Caco-2 (cell line): ENCODE measurements at places on chromosomes 12 and 14.

GRCh38 chr14:57578801-57579200 is 85.1 kb upstream of the CCDC198 start:
- DNase-seq, result no peak

DNA sequence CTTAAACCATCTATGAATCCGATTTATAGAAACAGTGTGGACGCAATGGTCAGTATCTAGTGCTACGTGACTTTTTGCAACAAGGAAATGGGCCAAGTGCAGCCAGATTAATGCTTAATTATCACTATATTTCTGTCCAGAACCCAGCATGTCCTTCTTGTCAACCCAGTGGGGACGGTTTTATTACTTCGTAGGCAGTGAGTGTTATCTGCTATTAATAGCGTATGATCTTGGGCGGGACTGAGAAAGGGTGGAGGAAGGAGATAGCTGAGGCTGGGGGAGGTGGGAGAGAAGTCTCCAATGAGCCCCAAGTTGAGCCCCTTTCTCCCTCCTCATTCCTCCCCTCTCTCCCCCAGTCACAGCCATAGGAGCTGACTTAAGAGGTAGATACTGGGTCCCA is 59.7 kb upstream of the FAM222A start:
- DNase-seq, result no peak

DNA sequence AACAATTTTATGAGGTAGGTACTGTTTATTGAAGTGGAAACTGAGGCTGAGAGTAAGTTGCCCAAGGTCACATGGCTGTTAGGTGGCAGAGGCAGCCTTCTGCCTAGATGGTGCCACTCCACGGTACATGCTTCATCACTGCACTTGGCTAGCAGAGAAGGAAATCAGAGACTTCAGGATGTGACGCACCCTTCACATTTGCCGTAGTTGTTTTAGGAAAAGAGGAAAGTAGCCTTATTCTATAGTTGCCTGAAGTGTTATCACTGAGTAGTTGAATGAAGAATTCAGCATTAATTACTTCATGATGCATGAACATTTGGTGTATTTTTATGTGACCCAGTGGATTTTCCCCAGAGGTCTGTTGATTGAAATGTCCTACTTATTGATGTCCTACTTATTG is 55.7 kb downstream of the ERC1 start:
- DNase-seq, result no peak

DNA sequence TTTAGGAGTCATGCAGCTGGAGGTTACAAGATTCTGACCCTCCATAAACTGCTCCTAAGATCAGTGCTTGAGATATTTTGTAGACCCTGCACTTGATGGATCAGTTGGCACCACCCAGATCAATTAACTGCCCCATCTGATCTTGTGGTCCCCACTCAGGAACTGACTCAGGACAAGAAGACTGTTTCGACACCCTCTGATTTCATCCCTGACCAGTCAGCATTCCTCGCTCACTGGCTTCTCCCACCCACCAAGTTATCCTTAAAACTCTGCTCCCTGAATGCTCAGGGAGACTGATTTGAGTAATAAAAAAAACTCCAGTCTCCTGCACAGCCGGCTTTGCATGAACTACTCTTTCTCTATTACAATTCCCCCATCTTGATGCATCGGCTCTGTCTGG is 360.2 kb downstream of the GALC start:
- DNase-seq, result no peak

GRCh38 chr14:77271113-77271710 is at the start of gene NGB:
Gene NGB (minus strand): TSS chr14:77271206. CDS start chr14:77270937, 269 bp downstream.
- DNase-seq, result no peak

DNA sequence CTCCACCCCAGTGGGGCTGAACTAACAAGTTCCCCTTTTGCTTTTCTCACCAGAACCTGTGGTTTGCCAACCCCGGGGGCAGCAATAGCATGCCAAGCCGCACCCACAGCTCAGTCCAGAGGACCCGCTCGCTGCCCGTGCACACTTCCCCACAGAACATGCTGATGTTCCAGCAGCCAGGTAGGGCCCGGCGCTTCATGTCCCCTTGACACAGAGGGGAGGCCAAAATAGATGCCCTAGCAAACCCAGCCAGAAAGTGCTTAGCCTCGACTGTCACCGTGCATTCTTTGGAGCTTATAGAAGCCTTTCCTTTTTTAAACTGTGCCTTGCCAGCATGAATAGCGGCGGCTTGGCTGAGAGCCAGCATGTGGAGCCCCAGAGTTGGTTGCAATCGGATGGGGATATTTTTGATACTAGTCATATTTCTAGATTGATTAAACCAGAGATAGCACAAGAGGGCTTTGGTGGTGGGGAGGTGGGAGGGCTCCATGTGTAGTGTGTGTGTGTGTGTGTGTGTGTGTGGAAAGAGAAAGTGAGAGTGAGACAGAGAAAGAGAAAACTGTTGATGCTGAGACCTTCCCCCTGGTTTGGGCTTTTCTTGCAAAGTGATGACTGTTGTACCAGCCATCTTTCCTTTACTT is 126.1 kb downstream of the GCH1 start:
- no peak for DNase-seq

DNA sequence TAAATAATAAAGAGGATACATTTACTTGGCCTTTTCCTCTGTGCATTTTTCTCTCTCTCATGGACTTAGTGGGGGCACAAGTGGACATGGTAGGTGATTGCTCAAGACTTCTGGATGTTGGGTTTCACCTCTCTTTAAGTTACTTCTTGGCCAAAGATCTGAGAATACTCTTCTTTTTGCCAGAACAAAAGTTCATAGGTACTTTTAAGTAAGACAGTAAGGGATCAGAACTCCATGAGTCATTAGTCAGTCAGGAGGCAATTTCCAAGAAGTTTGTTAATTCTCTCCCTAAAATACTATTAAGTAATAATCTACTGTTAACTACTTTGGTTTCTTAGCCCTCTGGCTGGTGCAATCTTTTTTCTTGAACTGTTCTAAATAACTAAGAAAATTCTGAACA is 84.2 kb downstream of the GRIP1 start:
- DNase-seq, result no peak

GRCh38 chr14:52660832-52661231 is 34.5 kb downstream of the ERO1A start:
- DNase-seq, result no peak
